ENCODE measurements at places on chromosomes 2 and 18.

DNA sequence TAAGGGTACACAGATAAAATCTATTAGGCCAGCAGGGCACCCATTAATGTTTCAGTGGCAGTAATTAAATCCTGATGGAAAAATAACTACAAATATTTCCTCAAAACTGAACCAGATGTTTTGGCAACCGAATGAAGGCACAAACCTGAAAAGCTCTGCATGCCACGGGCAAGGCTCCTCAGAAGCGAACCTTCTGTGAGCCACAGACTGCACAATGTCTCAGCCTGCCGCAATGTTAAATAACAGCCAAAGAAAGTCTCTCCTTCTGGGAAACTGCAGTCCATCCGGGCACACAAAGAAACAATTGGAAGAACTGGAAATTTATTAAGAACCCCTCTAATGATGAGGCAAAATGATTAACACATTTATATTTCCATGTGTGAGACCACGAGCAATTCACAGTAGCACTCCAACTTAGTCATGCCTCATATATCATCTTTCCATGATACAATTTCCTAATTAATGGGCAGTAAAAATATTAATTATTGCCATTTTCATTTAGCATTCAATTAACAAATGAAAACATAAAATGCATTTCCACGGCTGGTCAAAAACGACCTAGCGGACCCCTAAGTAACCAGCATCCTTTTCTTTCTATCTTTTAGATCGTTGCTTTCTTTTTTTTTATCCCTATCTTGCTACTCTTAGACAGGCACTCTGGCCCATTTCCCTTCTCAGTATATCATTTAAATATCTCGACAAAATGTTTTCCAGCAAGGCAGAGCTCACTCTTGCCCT is 237.5 kb downstream of the EPHA4 start:
- H3K27me3 ChIP-seq, result no peaks in the 10 kb centered on the region
- H3K4me3 ChIP-seq, result no peak overlapping the region
- no peak for DNase-seq
- no peaks in the 10 kb centered on the region for H3K36me3 ChIP-seq

DNA sequence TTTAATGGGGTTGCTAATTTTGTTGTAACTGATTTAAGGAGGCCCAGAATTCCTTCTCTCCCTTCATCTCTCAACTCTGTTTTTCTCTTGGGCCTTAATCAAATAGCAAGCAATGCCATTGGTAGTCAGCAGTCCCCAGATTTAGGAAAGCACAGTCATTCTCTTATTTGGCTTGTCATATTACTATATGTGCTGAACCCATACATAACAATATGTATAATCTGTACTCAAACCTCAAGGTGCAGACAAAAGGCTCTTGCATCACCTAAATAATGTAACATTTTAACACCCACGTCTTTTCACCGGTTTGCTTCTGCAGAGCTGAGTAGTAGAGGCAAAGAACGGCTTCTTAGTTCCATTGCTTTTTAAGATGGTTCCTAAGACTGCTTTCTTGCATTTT is 33.4 kb downstream of the METTL8 start:
- peaks cover 19% of the 10 kb centered on the region for H3K4me1 ChIP-seq
- no peak overlapping the region for H3K27ac ChIP-seq
- H3K27me3 ChIP-seq, result no peaks in the 10 kb centered on the region
- H3K4me3 ChIP-seq, result no peak overlapping the region
- no peak for DNase-seq
- no peaks in the 10 kb centered on the region for H3K36me3 ChIP-seq

- peak; percentile 73 for DNase-seq
- peaks cover 8% of the 10 kb centered on the region for H3K36me3 ChIP-seq
- no peak overlapping the region for H3K4me3 ChIP-seq
- peaks cover 16% of the 10 kb centered on the region for H3K4me1 ChIP-seq
- H3K27me3 ChIP-seq, result peaks cover 2% of the 10 kb centered on the region
- no peak overlapping the region for H3K27ac ChIP-seq
Observed at GRCh38 chr18:76803814-76804213, 18.5 kb upstream of the ZNF236 start.

DNA sequence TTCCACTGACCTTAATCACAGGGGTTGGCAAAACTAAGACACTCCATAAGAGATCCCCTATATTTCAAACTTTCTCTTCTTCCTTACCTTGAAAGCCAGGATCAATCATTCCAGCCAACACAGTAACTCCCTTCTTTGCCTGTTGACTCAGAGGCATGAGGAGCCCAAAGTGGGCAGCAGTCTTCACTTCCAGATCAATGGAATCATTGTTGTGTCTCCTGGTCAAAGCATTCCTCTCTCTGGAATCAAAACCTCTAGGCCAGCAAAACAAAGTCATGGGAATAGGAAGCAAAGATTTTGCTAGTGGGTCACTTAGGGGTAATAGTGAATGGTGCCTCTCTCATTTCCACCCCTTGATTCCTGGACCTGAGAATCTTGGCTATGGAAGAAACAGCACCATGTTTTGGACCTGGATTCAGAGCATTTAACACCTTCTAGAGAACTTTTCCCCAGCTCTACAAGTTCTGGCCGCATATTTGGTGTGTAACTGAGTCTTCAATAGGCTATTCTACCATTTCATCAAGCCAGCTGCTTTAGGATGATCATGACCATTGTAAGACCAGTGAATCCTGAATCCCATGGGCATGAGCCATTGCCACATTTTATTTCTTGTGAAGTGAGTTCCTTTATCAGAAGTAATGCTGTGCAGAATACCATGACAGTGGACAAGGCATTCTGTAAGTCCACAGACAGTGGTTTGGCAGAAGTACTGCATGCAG is 65.7 kb upstream of the SERPINE2 start:
- no peak for DNase-seq
- no peaks in the 10 kb centered on the region for H3K36me3 ChIP-seq
- no peak overlapping the region for H3K27ac ChIP-seq
- H3K4me1 ChIP-seq, result peaks cover 16% of the 10 kb centered on the region
- H3K4me3 ChIP-seq, result no peak overlapping the region

GRCh38 chr2:217972490-217972889 is 30.3 kb downstream of the TNS1 start:
- H3K36me3 ChIP-seq, result no peaks in the 10 kb centered on the region
- H3K27me3 ChIP-seq, result no peaks in the 10 kb centered on the region
- H3K27ac ChIP-seq, result no peak overlapping the region
- no peak for DNase-seq
- H3K4me1 ChIP-seq, result no peaks in the 10 kb centered on the region

- H3K27ac ChIP-seq, result no peak overlapping the region
- DNase-seq, result no peak
- H3K4me3 ChIP-seq, result no peak overlapping the region
- H3K27me3 ChIP-seq, result no peaks in the 10 kb centered on the region
- no peaks in the 10 kb centered on the region for H3K36me3 ChIP-seq
Observed at GRCh38 chr2:190110131-190110530, 47.6 kb upstream of the MSTN start.

GRCh38 chr2:48849770-48850169 is 94.2 kb upstream of the LHCGR start:
- H3K4me3 ChIP-seq, result no peak overlapping the region
- H3K4me1 ChIP-seq, result peaks cover 46% of the 10 kb centered on the region
- DNase-seq, result no peak
- H3K27ac ChIP-seq, result no peak overlapping the region

All from SJSA1 (cell line).